ENCODE measurements at places on chromosomes 1 and 21.

DNA sequence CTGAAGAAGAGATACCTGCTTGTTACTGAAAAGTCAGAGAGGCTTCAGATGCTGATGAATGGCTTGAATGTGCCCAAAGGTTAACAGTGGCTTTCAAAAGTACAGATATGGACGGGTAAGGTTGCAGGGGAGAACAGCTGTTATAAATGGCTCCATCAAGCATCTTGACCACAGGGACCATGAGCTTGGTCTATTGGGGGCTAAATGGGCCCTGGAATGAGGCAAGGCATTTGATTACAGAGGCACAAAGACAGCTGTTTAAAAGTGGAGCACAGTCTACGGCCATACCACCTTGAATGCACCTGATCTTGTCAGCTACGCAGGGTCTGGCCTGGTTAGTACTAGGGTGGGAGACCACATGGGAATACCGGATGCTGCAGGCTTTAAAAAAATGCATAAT is 48.3 kb downstream of the C1orf198 start:
- DNase-seq = no peak

DNA sequence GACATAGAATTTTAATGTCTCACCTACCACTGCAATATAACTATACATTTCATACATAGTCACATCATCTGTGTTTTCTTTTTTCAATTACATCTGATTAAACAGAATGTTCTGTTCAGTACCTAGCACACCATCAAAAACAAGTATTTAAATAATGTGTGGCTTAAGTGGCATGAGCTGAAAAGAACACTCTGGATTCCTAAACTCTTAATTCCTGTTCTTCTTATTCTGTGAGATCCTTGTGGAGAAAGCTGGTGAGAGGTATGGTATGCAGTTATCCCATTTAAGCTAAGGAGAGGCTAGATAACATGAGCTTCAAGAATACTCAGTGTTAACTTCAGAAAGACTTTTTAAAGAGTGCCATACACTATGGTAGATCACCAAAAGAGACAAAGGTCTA is 5.5 kb downstream of the TP53BP2 start:
- DNase-seq = peak; percentile 7

DNA sequence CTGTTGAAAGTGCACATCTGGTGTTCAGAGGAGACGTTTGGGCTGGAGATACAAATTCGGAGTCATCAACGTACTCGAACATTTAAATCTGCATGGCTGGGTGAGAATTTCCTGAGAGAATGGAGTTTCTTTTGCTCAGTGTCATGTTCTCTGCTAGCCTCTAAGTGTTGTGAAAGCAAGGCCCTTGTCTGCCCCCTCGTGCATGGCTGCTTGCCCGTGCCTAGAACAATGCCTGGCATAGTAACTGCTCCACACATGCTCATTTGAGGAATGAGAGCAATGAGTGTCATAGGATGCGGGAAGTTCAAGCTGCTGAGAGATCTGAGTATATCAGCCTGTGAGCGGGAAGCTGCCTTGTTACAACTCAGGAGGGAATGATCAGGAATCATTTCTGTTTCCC is 171.1 kb upstream of the CSF3R start:
- peak; percentile 92 for DNase-seq

DNA sequence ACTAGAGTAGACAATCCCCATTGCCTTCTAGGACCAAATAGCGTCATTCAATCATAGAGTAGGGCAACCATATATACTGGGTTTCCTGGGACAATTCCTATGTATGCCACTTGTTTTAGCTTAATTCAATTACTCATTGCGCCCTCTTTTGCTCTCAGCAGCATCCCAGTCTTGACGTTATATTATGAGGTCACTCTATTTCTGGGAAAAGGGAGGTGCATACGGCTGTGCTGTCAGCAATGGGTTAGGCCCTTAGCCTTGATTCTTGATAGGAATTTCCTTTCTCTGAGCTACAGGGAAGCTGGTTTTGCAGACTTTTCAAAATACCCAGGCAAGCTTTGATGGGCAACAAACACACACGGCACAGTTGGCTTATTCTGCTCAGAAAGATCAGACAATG is 4.4 kb upstream of the KAZN start:
- no peak for DNase-seq

GRCh38 chr21:33112151-33112550 is 42.2 kb downstream of the OLIG1 start:
- no peak for DNase-seq

GRCh38 chr1:175673371-175674150 is 69.8 kb downstream of the TNR start:
- peak; percentile 24 for DNase-seq

DNA sequence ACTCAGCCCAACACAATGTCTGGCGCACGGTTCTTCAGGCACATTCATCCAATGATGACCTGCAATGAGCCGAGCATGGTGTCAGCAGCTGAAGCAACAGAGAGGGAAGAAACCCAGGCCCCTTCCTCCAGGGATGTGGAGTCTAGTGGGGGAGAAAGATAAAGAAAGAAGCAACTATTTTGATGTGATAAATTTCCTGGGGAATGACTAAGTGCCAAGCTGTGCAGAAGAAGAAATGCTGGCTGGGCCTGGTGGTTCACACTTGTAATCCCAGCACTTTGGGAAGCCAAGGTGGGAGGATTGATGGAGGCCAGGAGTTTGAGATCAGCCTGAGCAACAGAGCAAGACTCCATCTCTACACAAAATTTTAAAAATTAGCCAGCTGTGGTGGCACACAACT is 561.8 kb downstream of the KIF26B start:
- DNase-seq = no peak

- no peak for DNase-seq
Observed at GRCh38 chr1:153534226-153534924, 1.4 kb downstream of the S100A6 start.

DNA sequence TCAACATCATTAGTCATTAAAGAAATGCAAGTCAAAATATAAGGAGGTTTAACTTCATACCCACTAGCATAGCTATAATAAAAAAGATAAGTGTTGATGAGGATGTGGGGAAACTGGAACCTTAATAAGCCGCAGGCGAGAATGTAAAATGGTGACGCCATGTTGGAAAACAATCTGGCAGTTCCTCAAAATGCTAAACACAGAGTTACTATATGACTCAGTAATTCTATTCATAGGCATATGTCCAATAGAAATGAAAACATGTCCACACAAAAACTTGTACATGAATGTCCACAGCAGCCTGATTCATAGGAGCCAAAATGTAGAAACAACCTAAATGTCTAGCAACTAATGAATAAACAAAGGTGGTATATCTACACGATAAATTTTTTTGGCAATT is 23.2 kb downstream of the DDX59 start:
- no peak for DNase-seq

DNA sequence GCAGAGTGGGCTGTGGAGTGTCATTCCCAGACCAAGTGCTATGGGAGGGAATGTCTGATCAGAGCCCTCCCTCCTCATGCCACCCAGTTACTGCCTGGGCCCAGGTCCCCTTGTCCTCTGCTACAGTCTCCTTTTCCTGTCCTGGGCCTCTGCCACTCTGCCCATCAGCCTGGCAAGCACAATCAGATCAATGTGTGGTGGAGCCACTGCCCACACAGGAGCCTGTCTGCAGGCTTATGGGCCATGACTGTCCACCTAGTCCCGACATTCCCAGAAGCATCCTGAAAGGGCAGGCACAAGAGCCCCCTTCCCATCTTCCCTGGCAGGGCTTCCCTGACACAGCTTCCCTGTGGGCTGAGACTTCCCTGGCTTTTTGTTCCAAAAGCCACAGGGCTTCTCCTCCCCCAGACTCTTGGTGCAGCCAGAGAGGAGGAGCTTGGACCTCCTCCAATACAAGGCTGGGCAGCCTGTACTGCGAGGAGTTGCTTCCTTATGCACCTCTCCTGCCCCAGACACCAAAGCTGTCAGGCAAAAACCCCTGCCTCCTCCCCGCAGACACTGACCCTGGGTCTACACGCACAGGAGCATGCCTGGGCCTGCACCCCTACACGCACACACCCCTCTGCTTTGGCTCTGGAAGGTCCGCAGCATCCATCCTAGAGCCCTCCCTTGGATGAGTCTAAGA is 29.2 kb upstream of the CNTN2 start:
- peak; percentile 61 for DNase-seq

GRCh38 chr1:199918196-199918769 is 109.2 kb upstream of the NR5A2 start:
- no peak for DNase-seq

DNA sequence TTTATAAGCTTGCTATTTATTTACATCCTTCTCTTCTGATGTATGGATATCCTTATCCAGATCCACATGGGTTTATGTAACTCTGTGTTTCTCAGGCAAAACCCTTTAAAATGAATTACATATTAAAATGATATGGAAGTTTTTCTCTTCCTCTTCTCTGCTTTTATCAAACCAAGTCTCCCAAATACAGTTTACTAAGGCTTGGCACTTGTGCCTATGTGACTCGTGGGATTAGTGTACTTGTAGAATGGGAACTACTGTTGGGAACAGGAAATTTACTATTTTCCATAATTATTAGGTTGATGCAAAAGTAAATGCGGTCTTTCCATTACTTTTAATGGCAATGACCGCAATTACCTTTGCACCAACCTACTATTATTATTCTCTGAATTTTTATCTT is 14.8 kb downstream of the SIM2 start:
- no peak for DNase-seq

DNA sequence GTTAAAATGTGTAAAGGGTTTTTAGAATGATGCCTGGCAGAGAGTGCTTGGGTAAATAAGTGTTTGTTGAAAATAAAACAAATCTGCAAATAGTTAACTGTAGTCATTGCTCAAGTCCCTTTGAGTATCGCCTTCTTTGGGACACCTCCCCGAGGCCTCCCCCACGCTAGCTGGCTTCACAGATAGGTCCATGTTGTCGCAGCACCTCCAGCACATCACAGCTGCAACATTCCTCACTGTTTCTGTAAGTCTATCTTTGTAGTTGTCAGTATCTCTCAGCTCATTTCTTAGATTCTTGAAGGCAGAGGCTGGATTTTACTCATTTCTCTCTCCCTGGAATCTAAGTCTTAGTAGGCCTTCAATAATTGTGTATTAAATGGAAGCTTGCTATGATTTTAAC is 1.6 kb upstream of the STUM start:
- DNase-seq = no peak

- DNase-seq = no peak
Observed at GRCh38 chr1:155108296-155108695, 19.4 kb upstream of the EFNA1 start.

GRCh38 chr1:172070055-172070454 is 228.8 kb downstream of the DNM3 start:
- peak; percentile 5 for DNase-seq

DNA sequence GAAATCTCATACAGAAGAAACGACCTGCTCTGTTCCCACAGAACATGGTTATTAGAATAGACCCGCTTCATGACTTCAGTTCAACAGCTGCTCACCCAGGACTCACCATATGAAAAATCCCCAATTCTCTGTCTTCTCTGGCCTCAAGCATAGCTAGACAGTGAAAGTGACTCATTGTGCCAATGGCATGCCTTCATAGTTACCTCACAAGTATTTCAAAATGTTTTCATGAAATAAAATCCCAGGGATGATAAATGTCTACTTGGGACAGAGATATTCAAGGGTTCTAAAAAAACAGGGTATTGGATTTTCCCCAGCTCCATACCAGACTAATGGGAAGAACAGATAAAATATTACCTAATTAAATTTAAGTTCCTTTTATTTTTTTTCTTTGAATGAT is 82.3 kb downstream of the NOTCH2 start:
- no peak for DNase-seq

DNA sequence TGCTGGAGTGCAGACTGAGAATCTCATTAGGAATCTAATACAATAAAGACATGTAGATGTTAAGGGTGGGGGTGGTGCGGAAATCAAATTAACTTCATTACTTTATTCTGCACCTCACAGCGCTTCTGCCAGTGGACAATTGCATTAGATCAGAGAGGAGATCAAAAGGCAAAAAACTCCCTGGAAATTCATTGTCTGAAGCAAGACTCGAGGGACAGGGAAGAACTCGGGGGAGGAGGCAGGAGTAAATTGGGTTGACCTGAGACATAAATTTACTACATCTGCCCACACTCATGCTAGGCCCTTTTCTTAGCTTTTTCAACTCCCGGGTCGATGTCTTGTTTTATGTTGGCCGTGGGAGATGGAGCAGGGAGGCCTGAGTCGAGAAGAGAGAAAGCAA is 315.4 kb downstream of the SPATA17 start:
- DNase-seq = no peak

GRCh38 chr1:107963601-107964335 is 1.2 kb downstream of the VAV3 start:
- DNase-seq = no peak

DNA sequence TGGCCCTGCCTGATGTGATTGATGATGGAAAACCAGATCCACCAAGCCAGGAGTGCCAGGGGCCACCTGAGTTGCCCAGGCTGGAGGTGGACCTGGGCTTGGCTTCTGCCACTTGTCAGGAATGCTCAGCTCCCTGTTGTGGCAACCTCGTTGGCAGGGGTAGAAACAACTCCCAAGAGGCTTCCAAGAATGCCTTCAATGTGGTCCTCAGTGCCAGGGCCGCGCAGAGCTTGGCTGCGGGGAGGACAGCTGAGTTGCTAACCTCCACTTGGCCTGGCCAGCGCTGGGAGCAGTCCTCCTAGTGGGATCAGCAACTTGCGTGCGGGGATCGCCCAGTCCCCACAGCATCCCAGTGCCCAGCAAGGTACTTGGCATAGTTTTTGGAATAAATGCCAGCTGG is 9.0 kb downstream of the MYOM3 start:
- no peak for DNase-seq

DNA sequence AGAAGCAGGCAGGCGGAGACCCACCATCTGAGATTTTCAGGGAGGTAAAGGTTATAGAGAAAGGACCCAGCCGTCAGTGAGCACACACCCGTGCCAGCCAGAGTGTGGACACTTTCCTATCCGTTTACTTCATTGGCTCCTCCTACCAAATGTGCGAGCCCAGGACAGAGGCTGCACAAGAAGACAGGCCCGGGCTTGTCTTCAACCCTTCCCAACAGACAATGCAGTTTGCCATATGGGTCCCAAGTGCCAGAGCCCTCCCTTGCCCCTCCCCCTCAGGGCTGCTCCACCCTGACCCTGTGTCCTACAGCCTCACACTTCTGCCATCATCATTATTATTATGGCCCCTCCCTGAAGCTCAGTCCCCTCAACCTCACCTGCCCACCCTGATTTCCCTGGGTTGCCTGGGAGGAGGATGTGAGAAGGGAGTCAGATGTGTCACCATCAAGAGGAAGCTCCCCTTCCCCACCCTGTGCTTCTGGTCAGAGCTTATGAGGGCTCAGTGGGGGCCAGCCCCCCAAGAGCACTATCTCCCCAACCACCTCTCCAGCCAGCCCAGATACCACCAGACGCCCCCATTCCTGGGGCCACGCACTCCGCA is 9.4 kb downstream of the LAPTM5 start:
- peak; percentile 55 for DNase-seq

DNA sequence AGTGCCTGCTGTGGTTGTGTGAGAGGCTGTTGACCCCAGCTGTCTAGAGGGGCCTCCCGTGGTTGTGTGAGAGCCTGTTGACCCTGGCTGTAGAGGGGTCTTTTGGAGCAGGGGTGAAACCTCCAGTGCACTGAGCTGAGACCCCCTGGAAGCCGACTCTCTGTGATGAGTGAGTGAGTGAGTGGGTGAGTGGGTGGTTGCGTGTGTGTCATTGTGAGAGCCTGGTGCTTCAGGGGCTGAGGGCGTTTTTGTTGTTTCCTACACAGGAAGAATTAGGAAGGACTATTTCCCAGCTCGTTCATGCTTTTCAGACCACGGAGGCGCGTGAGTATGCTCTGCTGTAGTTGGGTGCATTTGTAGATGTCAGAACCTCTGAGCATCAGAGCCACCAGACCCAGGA is 3.0 kb downstream of the RRP1 start:
- no peak for DNase-seq
